Nephron progenitor cell (in vitro differentiated cells): ENCODE measurements at places on chromosomes 4 and X.

- DNase-seq: no peak
These were observed 61.3 kb upstream of the UNC5C start for GRCh38 chr4:95610061-95610569.

DNA sequence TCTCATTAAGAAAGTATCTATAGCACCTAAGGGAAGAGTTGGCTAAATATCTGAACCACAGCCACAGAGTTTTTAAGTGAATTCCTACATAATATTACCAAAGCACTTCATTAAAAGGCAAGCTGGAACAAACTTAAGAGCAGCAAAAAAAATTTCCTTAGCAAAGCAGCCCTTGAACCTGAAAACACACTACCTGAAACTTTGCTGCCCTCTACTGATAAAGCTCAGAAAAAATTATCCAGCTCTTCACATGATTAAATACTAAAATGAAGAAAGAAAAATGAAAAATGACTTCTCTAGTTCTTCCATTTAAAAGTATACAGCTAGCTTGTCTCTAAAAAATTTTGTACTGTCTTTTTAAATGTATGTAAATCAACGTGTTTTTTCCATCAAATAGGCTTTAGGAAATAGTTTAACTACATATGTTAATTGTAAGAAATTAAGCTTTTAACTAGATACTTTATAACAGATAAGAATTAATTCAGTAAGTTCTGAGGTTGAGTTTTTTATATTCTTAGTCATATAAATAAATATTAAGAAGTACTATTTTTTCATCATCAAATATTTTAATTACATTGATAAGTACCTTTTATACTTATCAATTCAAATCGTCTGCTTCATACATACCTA, 156.1 kb downstream of the STPG2 start:
- no peak for DNase-seq

GRCh38 chr4:177177541-177178081, 132.1 kb upstream of the NEIL3 start:
- DNase-seq: no peak

GRCh38 chr4:20237894-20238537, 13.7 kb upstream of the SLIT2 start:
- no peak for DNase-seq

DNA sequence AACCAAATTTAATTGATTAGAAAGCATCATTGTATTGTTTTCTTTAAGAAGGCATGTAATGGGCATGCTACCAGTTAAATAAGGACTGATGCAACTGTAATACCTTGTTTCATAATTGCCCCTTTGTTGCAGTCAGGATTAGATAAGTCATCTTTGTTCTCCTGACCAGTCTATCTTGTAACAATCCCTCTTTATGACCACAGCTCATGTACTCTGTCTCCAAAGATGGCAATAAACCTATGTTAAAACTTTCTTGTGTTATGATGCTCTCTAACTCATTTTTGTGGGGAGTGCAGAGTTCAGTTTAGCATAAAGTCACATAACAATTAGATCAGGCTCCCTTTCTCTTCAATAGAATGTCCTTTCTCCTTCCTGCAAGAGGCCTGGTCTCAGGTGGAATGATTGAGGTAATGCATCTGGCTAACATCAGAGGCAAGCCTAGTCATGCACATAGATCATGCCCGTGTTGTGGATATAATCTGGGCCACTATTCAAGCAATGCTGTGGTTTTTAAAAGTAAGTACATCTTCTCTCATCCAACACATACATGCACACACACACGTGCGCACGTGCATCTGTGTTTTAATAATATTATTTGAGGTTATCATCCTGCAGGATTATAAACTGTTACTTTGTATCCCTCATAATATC, 45.6 kb downstream of the TMEM154 start:
- DNase-seq: no peak

GRCh38 chrX:11319806-11320520, 26.8 kb downstream of the AMELX start:
- DNase-seq: no peak

DNA sequence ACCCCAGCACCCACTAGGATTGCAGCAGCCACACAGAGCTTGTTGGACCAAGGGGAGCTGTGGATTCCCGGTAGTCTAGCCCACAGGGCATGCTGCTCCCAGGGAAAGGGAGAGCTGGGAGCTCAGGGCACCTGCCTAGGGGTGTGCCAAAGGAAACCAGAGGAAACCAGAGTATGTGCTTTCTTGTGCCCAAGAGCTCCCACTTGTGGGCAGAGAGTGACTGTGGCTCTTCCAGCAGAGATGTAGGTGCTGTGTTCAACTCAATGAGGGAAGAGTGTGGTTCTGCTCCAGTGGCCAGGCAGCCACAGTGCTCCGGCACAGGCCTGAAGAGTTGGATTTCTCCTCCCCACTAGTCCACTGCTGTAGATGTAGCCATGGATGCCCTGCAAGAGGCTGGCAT, 1050.0 kb upstream of the INTU start:
- no peak for DNase-seq

- no peak for DNase-seq
These were observed 305.3 kb downstream of the PRR32 start for GRCh38 chrX:127124871-127125270.

DNA sequence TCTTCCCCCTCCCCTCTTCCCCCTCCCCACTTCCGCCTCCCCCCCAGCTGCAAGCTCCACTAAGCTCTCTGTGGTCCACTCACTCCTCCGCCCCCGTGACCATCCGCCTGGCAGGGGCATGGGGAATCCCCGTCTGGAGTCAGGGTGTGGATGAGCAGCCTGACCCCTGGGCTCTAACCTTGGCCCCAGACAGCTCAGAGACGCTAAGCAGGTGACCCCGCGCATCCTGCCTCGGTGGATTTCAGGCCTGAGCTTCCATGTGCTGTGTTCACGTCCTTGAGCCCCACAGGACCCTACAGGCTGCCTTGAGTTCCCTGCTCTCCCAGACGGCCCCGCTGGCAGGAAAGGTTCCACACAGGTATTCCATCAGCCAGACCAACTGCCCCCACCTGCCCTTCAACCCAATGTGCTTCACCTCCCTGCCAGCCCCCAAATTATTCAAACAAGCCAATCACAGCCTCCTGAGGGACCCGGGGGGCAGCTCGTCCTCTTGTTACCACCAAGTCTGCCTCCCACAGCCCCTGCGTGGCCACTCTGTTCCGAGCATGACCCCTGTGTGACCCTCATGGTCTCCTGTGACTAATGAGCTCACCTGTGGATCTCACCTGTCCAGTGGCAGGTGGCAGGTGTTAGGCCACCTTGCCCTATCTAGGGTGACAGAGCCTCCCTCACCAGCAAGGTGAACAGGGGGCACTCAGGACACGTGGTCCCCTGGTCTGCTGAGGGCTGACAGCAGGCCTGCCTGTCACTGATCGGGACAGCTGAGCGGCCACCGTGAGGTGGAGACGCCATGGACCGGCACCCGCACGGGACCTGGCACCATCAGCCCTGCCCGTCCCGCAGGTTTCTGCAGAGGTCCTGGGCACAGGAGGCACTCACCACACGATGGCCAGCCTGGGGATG, 73.2 kb upstream of the MXD4 start:
- no peak for DNase-seq

- no peak for DNase-seq
These were observed 62.4 kb upstream of the MTM1 start for GRCh38 chrX:150506020-150506419.

DNA sequence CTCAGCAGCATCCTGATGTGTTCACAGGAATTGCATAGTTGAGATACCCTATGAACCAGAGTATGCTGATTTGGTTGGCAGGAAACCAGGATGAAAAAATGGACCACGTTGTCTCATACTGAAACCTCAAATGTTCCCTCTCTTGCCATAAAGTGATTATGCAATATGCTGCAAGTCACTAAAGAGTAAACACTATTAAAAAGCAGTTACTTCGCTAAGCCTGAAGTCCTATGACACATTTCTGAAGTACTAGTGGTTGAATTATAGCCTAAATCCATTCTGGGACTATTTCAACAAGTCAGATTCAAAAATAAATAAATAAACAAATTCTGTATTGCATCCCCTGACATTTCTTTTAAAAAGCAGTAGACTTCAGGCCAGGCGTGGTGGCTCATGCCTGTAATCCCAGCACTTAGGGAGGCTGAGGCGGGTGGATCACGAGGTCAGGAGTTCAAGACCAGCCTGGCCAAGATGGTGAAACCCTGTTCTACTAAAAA, 106.0 kb upstream of the NAP1L5 start:
- DNase-seq: no peak

GRCh38 chr4:188867796-188868195, 728.6 kb downstream of the TRIML1 start:
- no peak for DNase-seq

DNA sequence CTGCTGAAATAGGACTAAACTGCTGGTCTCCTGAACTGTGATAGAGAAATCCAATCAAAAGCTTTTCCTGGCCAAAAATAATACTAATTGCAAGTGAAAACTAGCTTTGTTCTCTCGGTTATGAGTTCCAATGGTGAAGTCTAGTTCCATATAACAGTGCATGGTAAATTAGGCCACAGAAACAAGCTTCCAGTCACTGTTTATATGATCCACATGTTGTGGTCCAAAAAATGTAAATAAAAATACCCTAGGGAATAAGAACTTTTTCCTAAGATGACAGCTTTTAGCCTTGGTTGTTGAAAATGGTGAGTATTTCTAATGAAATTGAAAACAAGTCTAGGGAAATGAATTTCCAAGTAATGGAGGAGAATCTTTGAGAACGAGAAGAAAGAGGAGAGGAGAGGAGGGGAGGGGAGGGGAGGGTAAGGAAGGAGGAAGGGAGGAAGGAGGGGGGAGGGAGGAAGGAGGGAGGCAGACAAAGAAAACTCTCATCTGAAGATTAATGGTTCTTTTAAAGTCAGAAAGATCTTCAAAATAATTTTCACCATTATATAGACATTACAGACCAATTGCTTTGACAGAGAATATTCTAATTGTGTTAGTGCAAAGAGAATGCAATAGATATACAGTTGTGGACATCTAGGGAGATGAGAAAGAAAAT, 26.1 kb downstream of the PALLD start:
- DNase-seq: no peak

DNA sequence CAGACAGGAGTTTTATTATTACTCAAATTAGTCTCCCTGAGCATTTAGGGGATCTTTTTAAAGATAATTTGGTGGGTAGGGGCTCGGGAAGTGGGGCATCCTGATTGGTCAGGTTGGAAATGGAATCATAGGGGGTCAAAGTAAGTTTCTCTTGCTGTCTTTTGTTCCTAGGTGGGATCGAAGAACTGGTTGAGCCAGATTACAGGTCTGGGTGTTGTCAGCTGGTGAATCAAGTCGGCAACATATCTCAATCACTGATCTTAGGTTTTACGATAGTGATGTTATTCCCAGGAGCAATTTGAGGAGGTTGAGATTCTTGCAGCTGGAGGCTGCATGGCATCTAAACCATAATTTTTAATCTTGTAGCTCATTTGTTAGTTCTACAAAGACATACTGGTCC, 629.5 kb upstream of the AMOT start:
- DNase-seq: no peak

DNA sequence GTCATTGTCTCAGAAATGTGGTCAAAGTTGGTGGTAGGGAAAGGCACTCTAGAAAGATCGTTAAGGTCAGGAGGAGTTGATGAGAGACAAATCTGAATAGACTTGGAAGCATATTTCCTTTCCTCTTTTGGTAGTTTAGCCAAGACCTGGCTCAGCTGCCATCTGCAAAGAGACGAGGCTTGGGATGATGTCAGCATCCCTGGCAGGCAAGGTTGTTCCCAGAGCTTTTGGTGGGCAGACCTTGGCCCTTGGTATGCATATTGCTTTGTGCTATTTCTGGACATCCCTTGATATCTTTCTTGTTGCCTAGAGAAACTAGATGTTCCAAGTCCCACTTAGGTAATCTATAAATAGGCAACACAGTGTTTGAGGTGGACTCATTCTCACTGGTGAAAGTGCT, 82.4 kb upstream of the NAF1 start:
- no peak for DNase-seq

DNA sequence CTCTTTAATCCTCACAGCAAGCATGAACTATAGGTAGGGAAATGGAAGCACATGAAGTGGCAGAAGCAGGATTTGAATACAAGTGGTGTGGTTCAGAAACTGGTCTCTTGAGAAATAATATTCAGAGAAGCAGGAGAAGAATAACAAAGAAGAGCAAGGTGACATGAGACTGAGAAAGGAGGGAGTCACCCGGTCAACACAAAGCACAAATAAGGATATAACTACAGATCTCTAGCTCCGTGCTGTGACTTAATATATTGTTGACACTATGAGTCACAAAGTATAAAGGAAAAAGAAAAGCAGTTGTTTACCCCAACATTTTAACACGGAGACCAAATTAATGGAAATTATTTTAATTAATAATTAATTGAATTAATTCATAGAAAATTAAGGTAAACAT, 204.5 kb downstream of the CPE start:
- DNase-seq: no peak

- no peak for DNase-seq
These were observed 144.2 kb upstream of the WDR1 start for GRCh38 chr4:10260777-10261176.

DNA sequence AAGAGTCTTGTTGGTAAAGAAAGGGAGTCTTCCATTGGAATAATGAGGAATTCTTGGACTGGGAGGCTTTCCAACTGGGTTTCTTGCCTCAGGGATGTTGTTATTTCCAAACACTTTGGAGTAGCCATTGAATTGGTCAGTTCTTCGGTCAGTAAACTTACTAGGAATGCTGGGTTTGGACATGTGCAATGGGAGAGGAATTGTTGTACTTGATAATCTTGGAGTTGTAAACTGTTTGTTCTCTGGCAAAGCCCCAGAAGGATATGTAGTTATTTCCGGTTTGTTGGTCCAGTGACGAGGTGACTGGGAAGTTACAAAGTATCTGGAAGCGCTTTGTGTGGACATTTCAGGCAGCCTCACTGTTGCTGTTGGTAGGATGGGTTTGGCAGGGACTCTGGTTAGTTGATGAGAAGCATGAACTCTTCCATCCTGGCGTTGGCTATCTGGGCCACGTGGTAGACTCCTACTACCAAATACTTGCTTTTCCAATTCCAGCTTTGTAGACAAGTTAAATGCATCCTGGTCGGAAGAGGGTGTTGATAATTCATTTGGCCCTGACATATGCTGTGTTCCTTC, 25.9 kb downstream of the MXRA5 start:
- DNase-seq: no peak

GRCh38 chr4:67910585-67910905, 26.7 kb upstream of the TMPRSS11D start:
- DNase-seq: no peak

DNA sequence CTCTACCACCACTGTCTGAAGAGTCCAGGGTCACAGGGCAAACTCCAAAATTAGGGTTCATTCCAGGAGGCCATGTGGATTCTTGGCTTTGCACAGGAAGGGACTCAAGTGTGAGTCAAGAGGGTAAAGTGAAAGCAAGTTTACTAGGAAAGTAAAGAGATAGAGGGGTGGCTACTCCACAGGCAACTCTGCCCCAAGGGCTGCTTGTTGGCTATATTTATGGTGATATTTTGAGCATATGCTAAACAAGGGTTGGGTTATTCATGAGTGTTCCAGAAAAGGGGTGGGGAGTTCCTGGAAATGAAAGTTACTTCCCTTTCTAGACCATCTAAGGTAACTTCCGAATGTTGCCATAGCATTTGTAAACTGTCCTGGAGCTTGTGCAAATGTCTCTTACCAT, 1222.0 kb upstream of the TENM3 start:
- no peak for DNase-seq

GRCh38 chr4:58936436-58936835, 1826.3 kb upstream of the IGFBP7 start:
- DNase-seq: no peak

- no peak for DNase-seq
These were observed 75.4 kb downstream of the AR start for GRCh38 chrX:67619253-67619652.
